ENCODE measurements at places on chromosomes 11 and 22.

GRCh38 chr22:35459423-35459894 lies 59.5 kb downstream of the MCM5 start:
- no peak for DNase-seq

- DNase-seq = no peak
These were observed 74.7 kb downstream of the SC5D start for GRCh38 chr11:121367001-121367843.

GRCh38 chr11:119087747-119088241 lies 3.1 kb downstream of the HMBS start:
- DNase-seq = no peak

DNA sequence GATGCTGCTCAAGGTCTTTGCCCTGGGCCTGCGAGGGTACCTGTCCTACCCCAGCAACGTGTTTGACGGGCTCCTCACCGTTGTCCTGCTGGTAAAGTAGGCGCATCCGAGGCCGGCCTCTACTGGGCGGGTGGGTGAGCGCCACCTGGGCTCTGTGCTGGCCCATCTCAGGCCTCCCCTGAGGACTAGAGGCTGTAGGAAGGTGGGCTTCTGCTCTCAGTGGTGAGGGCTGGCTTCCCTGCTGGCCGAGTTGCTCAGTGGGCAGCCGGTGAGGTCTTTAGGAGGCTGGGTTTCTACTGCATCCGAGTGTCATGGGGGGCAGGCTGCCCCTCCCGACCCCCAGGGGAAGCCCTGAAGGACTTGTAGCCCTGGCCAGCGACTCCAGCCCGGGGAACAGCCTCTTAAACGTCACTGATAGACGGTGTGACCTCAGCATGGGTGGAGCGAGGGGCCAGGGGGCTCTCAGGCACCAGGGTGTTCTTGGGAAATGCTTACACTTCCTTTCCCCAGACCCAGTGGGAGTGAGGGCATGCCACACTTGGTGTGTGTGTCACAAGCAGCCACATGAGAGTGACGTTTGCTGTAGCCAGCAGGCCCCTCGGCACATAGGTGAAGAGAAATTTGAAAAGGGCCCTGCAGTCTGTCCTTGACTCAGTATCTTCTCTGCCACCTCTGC lies 30.3 kb downstream of the TPCN2 start:
- no peak for DNase-seq

GRCh38 chr11:37320921-37321320 lies 722.9 kb upstream of the RAG2 start:
- DNase-seq = no peak

- DNase-seq = no peak
These were observed 53.9 kb downstream of the USP47 start for GRCh38 chr11:11895672-11896071.

DNA sequence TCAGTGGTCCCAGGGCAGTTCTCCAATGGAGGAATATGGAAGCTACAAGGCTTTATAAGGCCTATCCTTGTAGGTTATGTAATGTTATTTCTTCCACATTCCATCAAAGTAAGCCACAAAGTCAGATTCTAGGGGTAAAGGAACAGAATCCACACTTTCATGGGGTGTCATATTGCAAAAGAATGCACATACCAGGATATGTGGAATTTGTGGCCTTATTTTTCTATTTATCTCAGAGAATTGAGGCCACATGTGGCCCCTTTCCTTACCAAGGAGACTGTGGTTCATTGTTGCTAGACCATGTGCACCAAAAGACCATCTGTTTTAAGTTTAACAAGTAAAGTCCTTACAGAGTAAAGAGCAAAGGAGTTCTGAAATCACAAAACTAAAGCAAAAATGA lies 12.9 kb downstream of the LRRC4C start:
- DNase-seq = no peak

GRCh38 chr11:127109796-127110480 lies 109.4 kb upstream of the KIRREL3 start:
- no peak for DNase-seq

GRCh38 chr11:131910523-131911387 lies 540.3 kb downstream of the NTM start:
- DNase-seq = no peak

DNA sequence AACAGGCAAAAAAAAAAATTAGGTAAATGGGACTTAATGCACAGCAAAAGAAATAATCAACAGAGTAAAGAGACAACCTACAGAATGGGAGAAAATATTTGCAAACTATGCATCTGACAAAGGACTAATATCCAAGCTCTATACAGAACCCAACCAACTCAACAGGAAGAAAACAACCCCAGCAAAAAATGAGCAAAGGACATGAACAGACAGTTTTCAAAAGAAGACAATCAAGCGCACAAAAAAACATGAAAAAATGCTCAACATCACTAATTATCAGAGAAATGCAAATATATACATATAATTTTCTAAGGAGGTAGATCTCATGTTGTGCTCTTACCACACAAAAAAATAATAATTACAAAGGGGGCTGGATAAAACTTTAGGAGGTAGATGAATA lies 36.5 kb upstream of the USP47 start:
- no peak for DNase-seq

GRCh38 chr22:33918676-33919365 lies 1.5 kb downstream of the LARGE1 start:
- no peak for DNase-seq

GRCh38 chr22:19942157-19943081 lies 801 bp upstream of the TXNRD2 start:
- no peak for DNase-seq

DNA sequence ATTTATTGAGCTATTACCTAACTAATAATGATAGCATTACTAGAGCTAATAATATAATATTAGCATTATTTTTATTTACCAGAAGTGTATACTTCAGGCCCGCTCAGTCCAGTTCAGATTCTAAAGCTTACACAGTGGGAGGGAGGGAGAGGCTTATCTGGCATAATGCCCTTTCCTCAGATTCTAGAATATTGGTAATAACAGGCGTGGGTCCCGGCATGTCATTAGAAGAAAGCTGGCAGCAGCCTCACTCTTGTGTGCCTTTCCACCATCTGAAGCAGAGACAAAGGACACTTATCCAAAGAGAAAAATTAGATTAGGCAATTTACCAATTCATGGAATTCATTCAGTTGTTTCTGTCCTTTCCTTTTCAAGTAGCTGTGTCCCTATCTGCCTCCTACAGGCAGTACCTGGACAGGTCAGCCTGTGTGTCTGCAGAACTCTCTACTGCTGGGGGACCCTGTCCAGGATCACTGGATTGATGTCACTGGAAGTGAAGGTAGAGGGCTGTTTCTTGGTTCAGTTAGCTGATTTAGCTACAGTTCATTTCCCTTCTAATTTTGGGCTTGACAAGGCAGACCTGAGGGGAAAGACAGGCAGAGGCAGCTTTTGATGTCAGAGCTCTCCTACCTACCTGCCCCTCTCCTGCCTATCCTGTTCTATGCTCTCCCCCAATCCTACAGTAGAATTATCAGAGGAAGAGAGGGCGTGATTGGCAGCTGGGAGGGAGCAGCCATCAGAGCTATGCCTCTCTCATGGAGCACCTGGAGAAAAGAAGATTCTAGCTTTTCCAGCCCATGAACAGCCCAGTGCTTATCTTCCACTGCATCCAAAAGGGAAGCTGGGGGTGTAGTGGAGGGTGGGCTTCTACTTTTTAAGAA lies 20.3 kb upstream of the CCDC90B start:
- no peak for DNase-seq

- no peak for DNase-seq
These were observed 50.5 kb upstream of the WNT7B start for GRCh38 chr22:46027211-46028105.

GRCh38 chr11:12871788-12872321 lies 137.3 kb upstream of the RASSF10 start:
- DNase-seq = no peak

- DNase-seq = no peak
These were observed 83.6 kb upstream of the CRTAM start for GRCh38 chr11:122754553-122755322.

- no peak for DNase-seq
These were observed 8.7 kb upstream of the KCNK7 start for GRCh38 chr11:65604258-65604657.

DNA sequence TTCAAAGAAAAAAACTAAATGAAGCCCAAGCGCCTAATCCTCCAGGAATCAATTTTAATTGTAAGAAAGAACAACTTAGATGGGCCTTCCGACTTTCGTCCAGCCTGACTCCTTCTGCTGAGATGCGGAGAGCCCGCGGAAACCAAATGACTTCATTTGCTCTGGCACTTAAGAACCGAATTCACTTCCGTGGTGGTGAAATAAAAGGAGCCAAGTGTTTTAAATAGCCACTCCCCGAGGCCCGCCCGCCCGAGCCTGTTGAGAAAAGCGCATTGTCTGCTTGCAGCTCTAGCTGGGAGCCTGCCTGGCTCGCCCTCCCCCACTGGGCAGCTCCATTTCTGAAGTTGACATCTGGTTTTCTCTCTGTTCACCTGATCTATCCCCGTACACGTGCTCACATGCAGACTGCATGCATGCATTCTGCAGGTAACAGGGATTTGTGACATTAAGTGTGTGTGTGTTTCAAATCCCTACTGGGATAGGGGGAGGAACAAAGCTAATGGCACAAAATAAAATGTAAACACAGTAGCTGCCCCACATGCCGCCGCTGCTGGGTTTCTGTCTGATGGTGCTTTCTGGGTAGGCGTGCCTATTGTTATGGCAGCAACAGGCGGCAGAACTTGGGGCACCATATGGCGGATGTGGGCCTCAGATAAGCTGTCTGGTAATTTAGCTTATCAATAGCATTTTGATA lies 6.2 kb downstream of the TEAD1 start:
- DNase-seq = no peak

GRCh38 chr11:11787305-11788062 lies 54.3 kb upstream of the USP47 start:
- peak; percentile 14 for DNase-seq

- DNase-seq = no peak
These were observed 86.6 kb downstream of the YAP1 start for GRCh38 chr11:102196816-102197215.

GRCh38 chr11:75277211-75277805 lies 36.7 kb downstream of the TPBGL start:
- no peak for DNase-seq

DNA sequence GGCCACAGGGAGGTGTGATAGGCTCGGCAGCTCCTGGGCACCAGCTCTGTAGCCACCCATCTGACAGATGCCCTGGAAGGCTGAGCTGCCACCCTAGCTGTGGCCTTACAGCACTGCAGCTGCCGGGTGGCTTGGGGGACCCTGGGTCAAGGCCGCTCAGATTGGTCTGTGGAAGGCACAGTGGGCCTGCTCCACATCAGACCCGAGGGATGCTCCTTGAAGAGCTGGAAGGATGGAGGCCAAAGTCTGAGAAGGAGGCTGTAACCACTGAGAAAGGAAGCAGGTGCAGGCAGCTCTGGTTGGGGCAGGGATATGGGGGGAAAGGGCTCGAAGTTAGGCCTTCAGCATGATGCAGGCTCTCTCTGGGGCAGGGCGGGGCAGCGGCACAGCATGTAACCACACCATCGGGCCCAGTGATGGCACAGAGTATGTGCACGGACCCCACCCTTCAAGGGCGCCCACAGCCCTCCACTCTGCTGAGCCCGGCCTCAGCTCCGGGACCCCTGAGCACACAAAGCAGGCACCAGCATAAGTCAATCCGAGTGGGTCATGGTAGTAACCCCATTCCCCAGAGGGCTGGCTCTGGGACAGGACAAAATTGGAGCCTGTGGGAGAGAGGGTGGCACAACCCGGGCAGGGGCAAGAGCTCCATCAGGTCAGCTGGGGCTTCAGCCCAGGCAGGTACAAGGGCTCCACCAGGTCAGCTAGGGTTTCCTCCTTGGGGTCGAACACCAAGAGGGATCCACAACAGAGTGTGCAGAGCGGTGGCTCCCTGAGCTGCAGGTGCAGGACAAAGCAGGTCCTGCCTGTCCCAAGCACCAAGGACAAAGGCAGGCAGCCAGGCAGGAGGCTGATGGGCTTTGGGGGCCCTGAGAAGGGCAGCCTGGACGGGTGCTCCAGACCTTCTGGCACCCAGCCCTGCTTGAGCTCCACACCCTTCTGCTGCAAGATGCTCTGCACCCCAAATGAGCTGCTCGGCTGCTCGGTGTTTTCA lies 1511.1 kb downstream of the BRD1 start:
- DNase-seq = no peak

- no peak for DNase-seq
These were observed 252.5 kb downstream of the ST3GAL4 start for GRCh38 chr11:126607776-126608541.

DNA sequence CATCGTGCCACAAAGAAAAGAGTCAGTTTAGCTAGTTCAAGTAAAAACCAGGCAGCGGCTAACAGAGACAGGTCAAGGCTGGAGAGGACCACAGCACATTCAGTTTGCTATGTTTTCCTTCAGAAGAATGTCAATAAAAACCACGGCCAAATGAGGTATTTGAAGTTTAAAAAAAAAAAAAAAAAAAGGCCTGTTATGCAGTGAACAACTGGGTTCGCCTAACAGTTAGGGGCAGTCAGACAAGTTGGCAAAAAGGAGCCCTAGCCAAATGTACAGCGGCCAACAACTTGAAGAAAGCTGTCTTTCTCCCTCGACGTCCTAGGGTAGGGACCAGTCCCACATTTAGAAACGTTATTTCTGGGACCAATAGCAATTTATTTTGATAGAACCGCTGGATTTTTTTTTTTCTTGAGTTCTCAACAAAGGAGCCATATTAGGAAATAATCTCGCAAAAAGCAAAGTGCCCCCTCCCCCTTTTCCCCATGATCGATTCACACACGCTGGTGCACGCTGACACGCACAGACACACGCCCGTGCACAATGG lies 237.8 kb downstream of the TTC28 start:
- no peak for DNase-seq

DNA sequence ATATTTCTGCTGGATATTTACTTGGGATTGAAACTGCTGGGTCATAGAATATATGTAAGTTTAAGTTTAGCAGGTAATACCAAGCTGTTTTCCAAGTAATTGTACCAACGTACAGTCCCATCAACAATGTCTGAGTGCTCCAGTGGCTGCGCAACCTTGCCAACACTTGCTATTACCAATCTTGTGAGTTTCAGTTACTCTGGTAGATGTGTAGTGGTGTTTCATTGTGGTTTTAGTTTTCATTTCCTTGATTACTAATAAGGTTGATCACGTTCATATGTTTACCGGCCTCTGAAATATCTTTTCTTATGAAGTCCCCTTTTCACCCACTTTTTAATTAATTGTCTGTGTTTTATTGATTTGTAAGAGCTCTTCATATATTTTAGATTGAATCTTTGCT lies 370.6 kb upstream of the CADM1 start:
- no peak for DNase-seq

DNA sequence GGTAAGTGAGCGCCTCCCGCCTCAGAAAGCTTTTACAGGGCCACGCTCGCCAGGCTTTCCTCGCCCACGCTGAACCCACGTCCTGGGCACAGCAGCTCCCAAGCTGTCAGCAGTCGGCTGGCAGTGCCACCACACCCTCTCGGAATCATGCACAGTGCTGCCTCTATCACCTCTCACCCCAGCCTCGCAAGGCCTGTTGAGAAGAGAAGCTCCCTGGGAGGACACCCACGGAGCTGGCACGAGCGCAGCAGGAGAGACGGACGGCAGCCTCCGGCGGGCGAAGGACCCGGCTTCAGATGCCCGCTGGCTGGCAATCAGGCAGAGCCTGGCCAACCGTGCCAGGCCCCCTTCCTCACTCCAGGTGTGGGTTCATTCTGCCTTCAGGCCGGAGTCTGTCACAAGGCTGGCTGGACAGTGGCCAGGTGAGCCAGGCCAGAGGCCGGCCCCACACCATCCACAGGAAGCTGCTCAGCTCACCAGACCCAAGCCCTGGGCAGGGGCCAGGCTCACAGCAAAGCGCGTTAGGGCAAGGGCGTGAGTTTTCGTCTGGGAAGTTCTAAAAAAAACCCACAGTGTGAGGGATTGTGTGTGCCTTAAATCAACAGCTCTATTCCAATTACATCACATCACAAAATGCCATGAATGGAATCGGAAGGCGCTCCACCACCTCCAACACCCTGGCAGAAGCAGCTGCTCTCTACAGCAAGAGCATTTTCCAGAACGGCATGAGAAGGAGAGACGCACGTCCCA lies 33.2 kb downstream of the TOLLIP start:
- DNase-seq = no peak

Measured in activated naive CD4-positive, alpha-beta T cell (primary cell).